ENCODE measurements at places on chromosomes 3 and 15.

GRCh38 chr3:16897254-16897926 lies 12.6 kb downstream of the PLCL2 start:
- no peak for DNase-seq

DNA sequence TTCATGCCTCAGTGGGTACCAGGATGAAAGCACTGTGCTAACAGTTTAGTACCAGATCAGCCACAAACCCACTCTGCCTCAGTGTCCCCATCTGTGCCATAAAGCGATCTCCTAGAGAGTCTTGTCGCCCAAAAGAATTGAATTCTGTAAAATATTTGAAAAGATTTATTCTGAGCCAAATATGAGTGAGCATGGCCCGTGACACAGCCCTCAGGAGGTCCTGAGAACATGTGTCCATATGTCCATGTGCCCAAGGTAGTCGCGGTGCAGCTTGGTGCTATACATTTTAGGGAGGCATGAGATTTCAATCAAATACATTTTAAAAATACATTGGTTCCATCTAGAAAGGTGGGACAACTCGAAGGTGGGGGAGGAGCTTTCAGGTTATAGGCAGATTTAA lies 15.4 kb upstream of the NOX5 start:
- no peak for DNase-seq

- no peak for DNase-seq
Measured at GRCh38 chr3:197380786-197381185, 82.4 kb upstream of the DLG1 start.

DNA sequence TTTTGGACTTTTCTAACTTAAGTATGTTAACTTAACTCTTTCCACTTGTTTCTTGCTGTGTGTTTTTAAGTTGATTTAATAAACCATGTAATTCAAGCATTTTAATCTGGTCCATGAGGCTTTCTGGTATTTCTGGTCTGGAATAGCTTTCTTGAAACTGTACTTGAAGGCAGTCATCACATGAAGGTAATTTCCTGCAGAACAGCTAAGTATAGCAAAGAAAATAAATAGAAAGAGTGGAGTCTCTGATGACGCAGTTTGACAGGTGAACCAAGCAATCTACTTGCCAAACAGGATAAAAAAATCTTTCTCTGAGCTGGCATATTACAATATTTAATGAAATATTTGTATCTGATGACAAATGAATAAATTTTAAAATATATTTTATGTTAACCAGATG lies 74.9 kb downstream of the BTLA start:
- DNase-seq, result no peak

- DNase-seq, result no peak
Measured at GRCh38 chr3:66393333-66394005, 107.4 kb downstream of the LRIG1 start.

- no peak for DNase-seq
Measured at GRCh38 chr15:94080989-94081605, 150.3 kb upstream of the MCTP2 start.

- no peak for DNase-seq
Measured at GRCh38 chr3:166209701-166210100, 372.5 kb upstream of the BCHE start.

DNA sequence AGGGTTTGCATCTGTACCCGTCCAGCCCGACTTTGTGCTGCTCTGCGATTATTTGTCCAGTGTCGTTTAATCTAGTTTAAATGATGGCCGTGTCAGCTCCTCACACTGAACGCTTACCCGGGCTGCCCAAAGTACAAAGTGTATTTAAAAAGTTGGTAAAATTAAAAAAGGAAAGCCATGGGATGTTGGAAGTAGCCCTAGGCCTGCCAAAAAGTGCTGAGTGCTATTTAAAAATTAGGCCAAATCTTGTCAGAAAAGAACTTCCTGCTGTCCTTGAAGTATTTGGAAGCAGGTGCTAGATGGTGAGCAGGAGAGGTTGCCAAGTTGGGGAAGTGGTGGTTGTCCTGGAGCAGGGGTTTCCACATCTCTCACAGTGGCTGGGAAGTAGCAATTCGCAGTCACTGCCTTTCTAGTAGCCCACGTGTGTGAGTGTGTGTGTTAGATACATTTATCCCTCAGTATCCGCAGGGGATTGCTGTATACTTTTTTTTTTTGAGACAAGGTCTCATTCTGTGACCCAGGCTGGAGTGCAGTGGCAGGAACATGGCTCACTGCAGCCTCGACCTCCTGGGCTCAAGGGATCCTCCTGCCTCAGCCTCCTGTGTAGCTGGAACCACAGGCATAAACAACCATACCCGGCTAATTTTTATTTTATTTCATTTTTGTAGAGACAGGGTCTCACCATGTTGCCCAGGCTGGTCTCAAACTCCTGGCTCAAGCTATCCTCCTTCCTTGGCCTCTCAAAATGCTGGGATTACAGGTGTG lies 664 bp downstream of the PPCDC start:
- peak; percentile 26 for DNase-seq

DNA sequence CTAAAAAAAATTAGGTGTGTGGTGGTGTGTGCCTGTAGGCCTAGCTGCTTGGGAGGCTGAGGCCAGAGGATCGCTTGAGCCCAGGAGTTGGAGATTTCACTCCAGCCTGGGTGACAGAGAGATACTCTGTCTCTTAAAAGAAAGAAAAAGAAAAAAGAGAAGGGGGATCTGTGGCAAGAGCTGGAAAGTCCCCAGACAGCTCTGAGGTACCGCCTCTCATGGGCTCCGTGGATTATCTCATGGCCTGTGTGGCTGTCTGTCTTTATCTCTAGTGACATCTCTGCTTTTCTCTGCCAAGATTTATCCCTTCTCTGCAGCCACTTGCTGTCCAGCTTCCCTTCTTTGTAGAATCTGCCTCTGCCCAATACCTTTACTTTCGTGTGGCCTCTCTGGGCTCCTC lies 5.7 kb downstream of the EXOSC7 start:
- DNase-seq, result no peak

DNA sequence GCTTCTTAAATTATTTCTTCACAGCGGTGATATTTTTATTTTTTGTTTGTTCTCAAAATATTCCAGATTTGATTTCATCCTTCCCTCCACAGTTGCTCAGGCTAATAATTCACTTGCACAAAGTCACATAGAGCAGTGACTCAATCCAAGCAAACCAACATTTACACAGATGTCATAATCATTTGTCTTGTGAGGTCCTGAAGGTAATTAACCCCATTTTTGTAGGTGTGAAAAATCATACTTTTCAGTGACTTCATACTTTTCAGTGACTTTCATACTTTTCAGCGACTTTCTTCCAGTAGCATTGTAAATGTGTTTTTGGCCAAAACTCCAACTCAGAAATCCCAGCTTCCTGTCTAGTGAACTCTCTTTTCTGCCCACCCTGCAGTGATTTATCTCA lies 32.1 kb downstream of the CD200 start:
- DNase-seq, result no peak

DNA sequence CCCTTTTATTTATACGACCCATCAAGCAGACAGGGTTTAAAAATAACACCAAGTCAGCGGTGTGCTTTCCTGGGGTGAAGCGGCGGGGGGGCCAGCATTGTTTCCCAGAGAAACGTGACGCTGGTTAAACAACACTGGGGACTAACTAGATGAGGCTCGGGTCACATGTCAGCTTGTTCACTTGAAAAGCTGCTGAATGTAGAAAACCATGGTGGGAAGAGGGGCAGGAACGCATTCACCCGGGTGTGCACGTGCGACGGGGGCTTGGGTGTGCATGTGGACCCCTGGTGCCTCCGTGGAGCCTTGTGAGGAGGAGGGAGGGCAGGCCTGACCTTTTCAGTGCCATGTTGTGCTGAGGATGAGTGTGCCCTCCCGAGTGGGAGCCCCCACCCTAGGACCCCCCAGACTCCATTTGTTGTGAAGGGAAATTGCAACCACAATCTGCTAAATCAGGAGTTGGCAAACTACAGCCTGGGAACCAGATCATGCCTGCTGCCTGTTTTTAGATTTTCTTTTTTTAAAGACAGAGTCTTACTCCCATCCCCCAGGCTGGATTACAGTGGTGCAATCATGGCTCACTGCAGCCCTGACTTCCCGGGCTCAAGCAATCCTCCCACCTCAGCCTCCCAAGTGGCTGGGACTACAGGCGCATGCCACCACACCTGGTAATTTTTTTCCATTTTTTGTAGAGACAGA lies 70.4 kb upstream of the CMTM7 start:
- DNase-seq, result no peak

DNA sequence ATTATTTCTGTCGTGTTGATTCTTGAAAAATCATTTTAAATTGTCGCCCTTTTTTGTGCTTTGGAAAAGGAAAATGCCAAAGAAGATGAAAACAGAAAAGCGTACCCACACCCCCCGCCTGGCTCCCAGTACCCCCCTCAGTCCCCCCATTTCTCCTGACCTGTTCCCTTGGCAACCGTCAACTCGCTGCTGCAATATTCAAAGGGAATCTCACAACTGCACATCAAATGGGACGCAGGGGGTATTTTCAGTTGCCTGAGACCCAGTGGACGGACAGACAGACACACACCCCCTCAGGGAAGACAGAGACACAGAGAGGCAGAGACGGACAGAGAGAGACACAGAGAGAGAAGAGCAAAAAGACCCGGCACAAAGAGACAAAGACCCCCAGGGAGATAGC lies 83.5 kb upstream of the PRR20G start:
- no peak for DNase-seq

DNA sequence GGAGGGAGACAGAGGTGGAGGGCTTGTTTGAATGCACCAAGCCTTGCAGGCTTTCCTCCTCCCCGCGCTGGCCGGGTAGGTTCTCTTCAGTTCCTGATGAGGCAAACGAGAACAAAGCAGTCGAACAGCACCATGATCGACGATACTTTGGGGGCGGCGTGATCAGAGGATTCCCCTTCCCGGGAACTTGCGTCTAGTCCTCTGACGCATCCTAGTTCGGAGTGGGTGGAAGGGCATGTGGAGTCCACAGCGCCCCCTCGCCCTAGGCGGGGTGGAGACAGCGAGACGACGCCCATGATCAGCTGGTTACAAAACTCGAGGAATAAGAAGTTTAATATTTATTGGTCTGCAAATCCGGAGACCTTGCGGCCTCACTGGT lies 452 bp upstream of the SV2B start:
- no peak for DNase-seq
